T-helper 17 cell (primary cell): ENCODE measurements at places on chromosomes 4 and X. TPM values are rescaled to one million over a fixed set of nuclear protein-coding genes. Genes with fewer than 3 reads are reported as not detected.
A peak's percentile ranks its signal among the peaks of the same experiment; 100 is the strongest.

DNA sequence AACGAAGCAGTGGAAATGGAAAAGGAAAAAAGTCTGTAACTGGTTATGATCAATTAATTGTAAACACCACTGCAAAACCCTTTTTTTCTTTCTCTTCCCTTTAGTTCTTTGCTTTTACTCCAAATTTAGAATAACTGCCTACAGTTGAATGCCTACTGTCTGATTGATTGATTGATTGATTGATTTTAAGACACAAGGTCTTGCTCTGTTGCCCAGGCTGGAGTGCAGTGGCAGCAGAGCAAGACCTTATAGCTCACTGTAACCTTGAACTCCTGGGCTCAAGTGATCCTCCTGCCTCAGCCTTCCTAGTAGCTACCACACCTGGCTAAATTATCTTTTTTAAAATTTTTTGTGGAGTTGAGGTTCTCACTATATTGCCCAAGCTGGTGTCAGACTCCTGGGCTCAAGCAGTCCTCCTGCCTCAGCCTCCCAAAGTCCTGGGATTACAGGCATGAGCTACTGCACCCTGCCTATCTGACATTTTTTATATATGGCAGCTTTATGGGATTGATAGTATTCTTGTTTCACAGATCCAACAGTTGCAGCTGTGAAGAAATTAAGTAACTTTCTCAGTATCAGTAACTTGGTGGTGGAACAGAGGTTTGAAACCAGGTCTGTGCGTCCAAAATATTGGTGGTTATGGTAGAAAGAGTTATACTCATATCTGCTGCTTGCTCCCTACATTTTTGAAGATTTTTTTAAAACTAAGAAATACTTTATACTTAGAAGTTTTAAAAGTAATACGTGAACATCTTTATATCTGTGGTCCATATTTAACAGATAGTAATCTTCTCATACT is 12.4 kb downstream of the UBE2K start:
- peak overlapping the region; percentile 85 for H3K27ac ChIP-seq
- H3K4me3 ChIP-seq, result no peak overlapping the region
- H3K36me3 ChIP-seq, result no peaks in the 10 kb centered on the region
- no peaks in the 10 kb centered on the region for H3K27me3 ChIP-seq

- no peaks in the 10 kb centered on the region for H3K27me3 ChIP-seq
- no peak for DNase-seq
- peaks cover 3% of the 10 kb centered on the region for H3K36me3 ChIP-seq
- H3K27ac ChIP-seq, result no peak overlapping the region
- peaks cover 2% of the 10 kb centered on the region for H3K4me1 ChIP-seq
These were observed 36.4 kb upstream of the MSANTD1 start for GRCh38 chr4:3212391-3213105.

- DNase-seq, result no peak
- no peaks in the 10 kb centered on the region for H3K36me3 ChIP-seq
- H3K27me3 ChIP-seq, result peaks cover 5% of the 10 kb centered on the region
- H3K4me3 ChIP-seq, result no peak overlapping the region
- H3K27ac ChIP-seq, result no peak overlapping the region
These were observed 3.2 kb downstream of the GBA3 start for GRCh38 chr4:22695917-22696316.

DNA sequence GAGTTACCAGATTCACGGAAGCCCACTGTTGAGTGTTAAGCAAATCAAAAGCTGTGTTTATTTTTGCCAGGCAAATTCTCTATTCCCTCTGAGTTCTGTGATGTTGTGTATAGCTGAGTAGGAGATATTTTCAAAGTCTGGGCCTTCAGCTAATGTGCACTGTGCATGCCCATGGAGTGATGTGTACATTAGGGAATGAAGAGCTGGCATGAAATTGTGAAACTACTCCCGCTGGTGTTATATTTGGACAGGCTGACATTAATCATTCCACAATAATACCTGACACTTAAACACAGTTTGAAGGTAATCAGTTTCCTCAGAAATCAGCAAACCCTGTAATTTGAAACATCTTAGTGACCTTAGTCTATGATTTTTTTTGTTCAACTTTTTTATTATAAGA is 88.1 kb upstream of the MBNL3 start:
- no peak for DNase-seq
- H3K36me3 ChIP-seq, result peaks cover 2% of the 10 kb centered on the region
- no peak overlapping the region for H3K27ac ChIP-seq
- H3K4me1 ChIP-seq, result peaks cover 3% of the 10 kb centered on the region

DNA sequence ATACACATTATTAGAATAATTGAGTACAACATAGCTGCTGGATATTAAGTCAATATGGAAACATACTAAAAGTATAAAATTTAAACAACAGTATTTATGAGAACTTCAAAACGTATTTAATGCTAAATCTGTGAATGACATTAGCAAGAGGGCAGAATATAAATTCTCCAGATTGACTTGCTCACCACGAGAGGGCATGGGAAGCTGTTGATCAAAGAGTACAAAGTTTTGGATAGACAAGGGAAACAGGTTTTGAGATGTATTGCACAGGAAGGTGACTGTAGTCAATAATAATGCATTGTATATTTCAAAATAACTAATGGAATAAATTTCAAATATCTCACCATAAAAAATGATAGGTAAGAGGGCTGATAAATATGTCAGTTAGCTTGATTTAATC is 768.2 kb downstream of the CENPC start:
- H3K4me1 ChIP-seq, result no peaks in the 10 kb centered on the region
- H3K27ac ChIP-seq, result no peak overlapping the region
- no peak for DNase-seq
- no peak overlapping the region for H3K4me3 ChIP-seq

DNA sequence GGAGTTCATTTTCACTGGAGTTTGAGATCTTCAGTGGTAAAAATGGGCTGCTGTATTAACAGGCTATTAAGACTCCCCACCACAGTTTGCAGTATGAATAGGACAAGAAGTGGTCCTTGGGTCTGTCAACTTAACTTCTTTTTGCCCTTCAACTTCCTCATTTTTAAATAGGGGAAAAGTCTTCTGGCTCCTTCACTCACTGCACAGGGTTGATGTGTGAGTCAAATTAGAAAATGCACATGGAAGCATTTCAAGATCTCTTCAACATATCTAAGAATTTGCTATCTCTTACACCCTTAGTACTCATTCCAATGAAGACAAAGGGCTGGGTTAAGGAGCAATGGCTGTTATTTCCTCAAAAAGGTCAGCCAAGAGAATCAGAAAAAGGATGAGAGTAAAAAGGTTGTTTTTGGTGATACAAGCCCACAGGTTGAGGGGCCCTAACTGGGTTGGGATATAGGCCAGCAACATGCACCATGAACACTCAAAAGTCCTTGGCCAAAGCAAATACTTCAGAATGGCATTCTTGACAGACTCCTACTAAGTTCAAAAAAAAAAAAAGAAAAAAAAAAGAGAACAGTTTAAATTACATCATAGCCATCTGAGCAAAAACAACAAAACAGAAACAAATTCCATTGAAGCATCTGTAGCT is 13.4 kb downstream of the PDE5A start:
- peaks cover 10% of the 10 kb centered on the region for H3K27me3 ChIP-seq
- no peak overlapping the region for H3K4me3 ChIP-seq
- H3K4me1 ChIP-seq, result no peaks in the 10 kb centered on the region
- H3K27ac ChIP-seq, result no peak overlapping the region

- no peaks in the 10 kb centered on the region for H3K27me3 ChIP-seq
- no peak for DNase-seq
- H3K4me1 ChIP-seq, result no peaks in the 10 kb centered on the region
- H3K27ac ChIP-seq, result no peak overlapping the region
- no peaks in the 10 kb centered on the region for H3K36me3 ChIP-seq
These were observed 89.8 kb upstream of the ADGRG2 start for GRCh38 chrX:19212037-19212436.

DNA sequence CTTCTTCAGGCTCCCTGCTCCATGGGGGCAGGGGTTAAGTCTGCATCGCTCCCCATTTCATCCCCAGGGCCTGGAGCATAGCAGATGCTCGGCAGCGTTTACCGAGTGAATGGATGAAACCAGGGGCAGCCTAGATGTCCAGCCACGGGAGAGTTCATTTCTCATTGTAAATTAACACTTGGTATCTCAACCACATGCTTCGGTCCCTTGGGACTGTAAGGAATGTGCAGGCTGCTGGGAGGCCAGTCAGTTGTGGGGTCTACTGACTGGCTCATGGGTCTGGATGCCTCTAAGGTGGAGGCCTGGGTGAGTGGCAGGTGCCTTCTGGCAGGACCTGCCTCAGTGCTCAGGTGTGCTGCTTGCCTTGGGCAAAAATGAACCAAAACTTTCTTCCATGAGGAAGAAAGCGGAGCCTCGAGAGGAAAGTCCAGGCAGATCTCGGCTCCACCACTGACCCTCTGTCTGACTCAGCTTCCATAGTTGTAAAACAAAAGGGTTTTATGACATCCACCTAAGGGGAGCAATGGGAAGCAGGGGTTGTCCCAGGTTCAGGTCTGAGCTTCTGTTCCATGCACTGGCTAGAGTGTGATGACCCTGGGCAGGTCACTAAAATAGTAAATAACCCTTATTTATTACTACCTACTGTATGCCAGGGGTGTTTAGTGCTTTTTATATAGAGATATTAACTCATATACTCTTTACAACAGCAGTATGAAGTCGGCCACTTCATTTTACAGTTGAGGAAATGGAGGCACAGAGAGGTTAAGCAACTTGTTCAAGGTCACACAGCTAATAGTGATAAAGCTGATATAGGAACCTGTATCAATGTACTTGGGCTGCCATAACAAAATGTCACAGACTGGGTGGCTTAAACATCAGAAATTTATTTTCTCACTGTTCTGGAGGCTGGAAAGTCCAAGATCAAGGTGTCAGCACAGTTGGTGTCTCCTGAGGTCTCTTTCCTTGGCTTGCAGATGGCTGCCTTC is 144.3 kb upstream of the STX18 start:
- peaks cover 3% of the 10 kb centered on the region for H3K4me1 ChIP-seq
- H3K27ac ChIP-seq, result no peak overlapping the region
- no peak for DNase-seq
- H3K36me3 ChIP-seq, result peaks cover 9% of the 10 kb centered on the region

GRCh38 chrX:73262991-73263390 is 48.3 kb upstream of the NAP1L2 start:
- no peaks in the 10 kb centered on the region for H3K27me3 ChIP-seq
- H3K36me3 ChIP-seq, result no peaks in the 10 kb centered on the region
- no peaks in the 10 kb centered on the region for H3K4me1 ChIP-seq
- H3K4me3 ChIP-seq, result no peak overlapping the region
- no peak overlapping the region for H3K27ac ChIP-seq
- DNase-seq, result no peak

- H3K27me3 ChIP-seq, result no peaks in the 10 kb centered on the region
- peak; percentile 30 for DNase-seq
- H3K4me1 ChIP-seq, result peaks cover 16% of the 10 kb centered on the region
- H3K27ac ChIP-seq, result peak overlapping the region; percentile 86
- peak overlapping the region; percentile 70 for H3K4me3 ChIP-seq
These were observed 1.8 kb downstream of the ABCD1 start for GRCh38 chrX:153726286-153727122.

- peak overlapping the region; percentile 28 for H3K4me3 ChIP-seq
- peaks cover 25% of the 10 kb centered on the region for H3K4me1 ChIP-seq
- no peak for DNase-seq
- no peaks in the 10 kb centered on the region for H3K27me3 ChIP-seq
These were observed 29.1 kb downstream of the STAG2 start for GRCh38 chrX:123990602-123991001.

DNA sequence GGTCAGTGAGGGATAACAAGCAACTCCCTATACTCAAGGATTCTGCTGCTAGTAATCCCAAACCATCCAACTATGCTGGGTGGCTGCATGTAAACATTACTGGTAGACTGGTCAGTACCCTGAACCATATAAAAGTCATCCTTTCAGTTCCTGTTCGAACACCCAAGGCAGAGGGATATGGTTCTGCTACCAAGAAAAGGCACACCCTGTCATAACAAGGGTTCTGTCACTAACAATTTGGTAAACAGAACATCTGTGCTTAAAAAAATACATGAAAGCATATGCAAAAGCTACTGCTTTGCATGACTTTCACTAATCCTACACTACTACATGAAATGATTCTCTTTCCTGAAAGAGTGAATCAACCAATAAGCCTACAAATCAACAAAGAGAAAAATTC is 76.8 kb upstream of the MCF2 start:
- H3K4me1 ChIP-seq, result no peaks in the 10 kb centered on the region
- no peak for DNase-seq
- H3K36me3 ChIP-seq, result peaks cover 2% of the 10 kb centered on the region
- H3K4me3 ChIP-seq, result no peak overlapping the region

- peaks cover 4% of the 10 kb centered on the region for H3K36me3 ChIP-seq
- no peak for DNase-seq
- H3K4me3 ChIP-seq, result no peak overlapping the region
- H3K27me3 ChIP-seq, result peaks cover 44% of the 10 kb centered on the region
- no peak overlapping the region for H3K27ac ChIP-seq
These were observed 109.4 kb downstream of the SMIM20 start for GRCh38 chr4:26023203-26023972.

DNA sequence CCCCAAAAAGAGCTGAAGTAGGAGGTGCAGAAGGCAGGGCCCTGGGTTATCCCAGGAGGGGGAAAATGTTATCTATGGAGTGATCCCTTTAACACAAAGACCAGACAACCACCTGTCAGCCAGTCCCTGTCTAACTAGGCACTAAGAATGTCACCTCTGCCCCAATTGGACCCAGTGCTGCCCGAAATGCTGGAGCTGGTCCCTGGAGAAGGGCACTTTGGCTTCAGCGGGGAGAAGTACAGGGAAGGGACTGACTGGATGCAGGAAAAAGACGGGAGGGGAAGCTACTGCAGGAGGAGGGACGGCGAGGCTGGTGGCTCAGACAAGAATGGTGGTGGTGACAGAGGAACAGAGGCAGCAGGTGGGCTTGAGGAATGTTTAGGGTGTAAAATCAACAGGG is 17.3 kb downstream of the PHKA2 start:
- peaks cover 18% of the 10 kb centered on the region for H3K4me1 ChIP-seq
- no peak for DNase-seq
- no peak overlapping the region for H3K27ac ChIP-seq

- H3K27me3 ChIP-seq, result no peaks in the 10 kb centered on the region
- H3K4me3 ChIP-seq, result no peak overlapping the region
- H3K27ac ChIP-seq, result peak overlapping the region; percentile 19
- no peak for DNase-seq
- peaks cover 50% of the 10 kb centered on the region for H3K4me1 ChIP-seq
- peaks cover 4% of the 10 kb centered on the region for H3K36me3 ChIP-seq
These were observed 466.0 kb downstream of the INPP4B start for GRCh38 chr4:142380052-142380602.

GRCh38 chr4:46844325-46844917 is 64.6 kb downstream of the COX7B2 start:
- H3K4me3 ChIP-seq, result no peak overlapping the region
- H3K36me3 ChIP-seq, result peaks cover 2% of the 10 kb centered on the region
- H3K27ac ChIP-seq, result no peak overlapping the region
- peak; percentile 22 for DNase-seq
- H3K27me3 ChIP-seq, result peaks cover 4% of the 10 kb centered on the region

GRCh38 chr4:100108869-100109268 is 81.4 kb downstream of the DDIT4L start:
- no peak for DNase-seq
- no peaks in the 10 kb centered on the region for H3K27me3 ChIP-seq
- no peak overlapping the region for H3K27ac ChIP-seq
- H3K36me3 ChIP-seq, result peaks cover 2% of the 10 kb centered on the region

GRCh38 chr4:22500831-22501714 is 14.8 kb downstream of the ADGRA3 start:
- H3K27me3 ChIP-seq, result no peaks in the 10 kb centered on the region
- no peak overlapping the region for H3K27ac ChIP-seq
- DNase-seq, result no peak
- H3K4me3 ChIP-seq, result no peak overlapping the region
- no peaks in the 10 kb centered on the region for H3K4me1 ChIP-seq

GRID2 gene
- not detected for total RNA-seq

XAGE1B gene
- total RNA-seq, result not detected

ANK2 gene
- total RNA-seq, result 1.2 TPM

MAGEB1 gene
- total RNA-seq, result not detected

LUZP4 gene
- not detected for total RNA-seq

NAA11 gene
- not detected for total RNA-seq

RBM46 gene
- not detected for total RNA-seq

PJA1 gene
- 18.7 TPM for total RNA-seq

PDGFC gene
- total RNA-seq, result 4.8 TPM

MID1 gene
- not detected for total RNA-seq
